Right kidney (tissue), 9 donors: ENCODE measurements at places on chromosomes 1 and 21.

GRCh38 chr1:1965546-1965945 lies 38.0 kb downstream of the CFAP74 start:
- no peak for DNase-seq

GRCh38 chr1:3380469-3380868 lies 74.0 kb upstream of the ARHGEF16 start:
- DNase-seq: peak; percentile 55

GRCh38 chr1:94351481-94351880 lies 66.7 kb upstream of the ABCD3 start:
- DNase-seq: no peak

DNA sequence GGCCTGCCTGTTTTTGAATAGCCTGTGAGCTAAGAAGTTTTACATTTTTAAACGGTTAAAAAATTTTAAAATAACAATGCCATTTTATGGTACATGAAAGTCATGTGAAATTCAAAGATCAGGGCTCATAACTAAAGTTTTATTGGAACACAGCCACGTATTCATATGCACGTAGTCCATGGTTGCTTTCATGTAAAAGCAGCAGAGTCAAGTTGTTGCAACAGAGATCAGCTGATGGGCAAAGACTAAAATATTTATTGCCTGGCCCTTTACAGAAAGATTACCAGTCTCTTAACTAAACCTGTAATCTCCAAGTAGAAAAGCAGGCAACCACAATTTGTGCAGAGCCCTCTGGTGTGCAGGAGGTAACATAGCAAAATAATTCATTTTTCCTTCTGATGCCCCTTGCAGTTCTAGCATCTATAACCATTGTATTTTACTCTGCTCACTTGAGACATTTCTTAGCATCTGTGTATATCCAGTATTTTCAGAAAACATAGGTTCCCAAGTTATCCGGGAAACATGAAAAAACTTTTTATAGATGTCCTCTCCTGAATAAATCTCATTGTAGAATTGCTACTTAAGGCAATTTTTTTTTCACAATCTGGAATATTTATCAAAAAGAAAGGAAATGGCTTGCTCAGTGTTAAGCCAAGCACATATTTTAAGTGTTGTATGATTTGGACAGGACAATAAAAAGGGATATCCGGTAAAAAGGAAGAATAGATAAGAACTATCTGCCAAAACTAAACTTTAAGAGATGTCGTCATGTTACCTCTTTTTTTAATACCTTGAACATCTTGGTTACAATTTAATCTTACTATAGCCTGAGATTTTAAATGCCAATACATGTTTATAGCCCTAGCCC lies 430.8 kb downstream of the PLPP3 start:
- no peak for DNase-seq

DNA sequence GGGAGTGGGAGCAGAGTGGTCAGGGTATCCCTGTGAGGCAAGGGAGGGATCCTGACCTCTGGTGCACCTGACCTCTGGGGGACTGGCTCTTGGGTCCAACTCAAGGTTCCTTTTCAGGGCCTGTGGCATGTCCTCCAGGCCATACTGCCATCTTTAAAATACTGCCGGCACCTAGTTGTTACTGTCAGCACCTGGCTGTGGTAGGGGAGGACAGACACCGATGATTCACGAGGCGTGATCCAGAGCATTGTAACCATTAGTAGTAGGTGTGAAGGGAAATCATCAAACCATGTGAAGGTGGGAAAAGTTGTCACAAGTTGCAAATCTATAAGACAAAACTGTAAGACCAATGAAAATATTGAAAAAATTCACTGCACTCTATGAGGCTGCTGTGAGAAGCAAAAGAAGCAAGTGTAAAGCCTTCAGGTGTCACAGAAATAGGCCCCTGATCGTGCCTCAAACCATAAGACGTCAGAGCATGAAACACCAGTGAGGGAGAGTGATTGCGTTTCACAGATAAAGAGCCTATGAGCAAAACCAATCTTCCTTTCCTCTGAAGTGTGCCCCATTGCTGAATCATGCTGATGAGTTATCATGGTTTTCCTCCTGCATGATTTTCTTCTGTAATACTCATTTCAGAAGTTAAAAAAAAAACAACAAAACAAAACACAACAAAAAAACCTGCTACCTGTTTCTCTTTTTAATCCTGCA lies 55.3 kb downstream of the CDC7 start:
- no peak for DNase-seq

DNA sequence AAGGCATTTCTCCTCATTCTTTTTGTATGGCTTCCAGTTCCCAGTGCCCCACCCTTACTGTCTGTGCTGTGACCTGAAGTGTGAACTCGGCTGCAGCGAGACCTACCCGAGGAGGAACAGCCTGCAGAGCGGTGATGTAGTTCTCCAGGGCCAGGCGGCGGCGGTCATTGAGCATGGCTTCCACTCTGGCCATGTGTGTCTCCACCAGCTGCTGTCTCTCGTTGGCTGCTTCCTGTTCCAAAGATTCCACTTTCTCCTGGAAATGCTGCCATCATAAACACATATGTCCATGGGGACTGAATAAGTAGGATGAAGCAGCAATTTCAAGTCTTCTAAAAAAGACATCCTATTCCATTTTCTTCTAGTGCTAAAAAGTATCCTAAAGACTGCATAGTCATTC lies 195.6 kb downstream of the APP start:
- no peak for DNase-seq

DNA sequence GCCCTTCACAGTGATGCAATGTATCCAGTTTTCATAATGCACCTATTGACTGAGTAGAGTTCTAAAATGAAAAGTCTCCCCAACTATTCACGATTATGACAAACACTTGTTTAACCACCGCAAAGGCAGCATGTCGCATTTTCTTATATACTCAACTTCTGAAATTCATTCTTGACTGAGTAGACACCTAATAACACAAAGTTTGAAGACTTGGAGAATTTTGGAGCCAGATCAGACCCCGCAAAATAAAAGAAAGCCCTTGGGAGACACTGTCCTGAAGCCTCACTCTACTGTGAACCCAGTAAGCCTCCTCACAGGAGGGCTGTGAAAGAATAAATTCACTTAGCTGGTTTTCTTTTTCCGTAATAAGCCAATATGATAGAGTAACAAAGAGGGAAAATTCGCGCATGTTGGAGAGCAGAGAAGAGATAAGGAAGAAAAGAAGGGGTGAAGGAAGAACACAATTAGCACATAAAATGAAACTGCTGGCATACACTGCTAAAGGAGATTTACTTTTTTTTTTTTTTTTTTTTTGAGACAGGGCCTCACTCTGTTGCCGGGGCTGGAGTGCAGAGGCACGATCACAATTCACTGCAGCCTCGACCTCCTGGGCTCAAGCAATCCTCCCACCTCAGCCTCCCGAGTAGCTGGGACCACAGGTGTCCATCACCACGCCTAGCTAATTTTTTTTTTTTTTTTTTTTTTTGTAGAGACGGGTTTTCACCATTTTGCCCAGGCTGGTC lies 492 bp upstream of the COLGALT2 start:
- no peak for DNase-seq

DNA sequence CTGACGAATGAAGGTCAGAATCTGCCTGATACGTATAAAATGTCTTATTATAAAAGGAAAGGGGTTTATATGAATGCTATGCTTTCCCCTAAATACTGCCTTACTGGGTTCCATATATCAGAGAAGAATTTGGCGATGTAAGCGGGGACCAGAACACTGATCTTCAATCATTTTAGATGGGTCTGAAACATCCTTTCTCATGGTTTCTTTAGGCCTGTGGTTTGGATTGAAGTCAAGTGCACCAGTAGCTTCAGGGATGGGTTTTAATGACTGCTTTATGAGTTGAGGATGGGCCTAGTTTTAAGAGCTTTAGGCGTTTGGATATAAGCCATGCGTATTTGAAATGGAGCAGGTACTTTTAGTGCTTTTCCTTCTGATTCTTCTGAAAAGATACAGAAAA lies 6.9 kb downstream of the FMN2 start:
- DNase-seq: no peak

GRCh38 chr21:38619992-38620479 lies 121.8 kb upstream of the ERG start:
- no peak for DNase-seq

DNA sequence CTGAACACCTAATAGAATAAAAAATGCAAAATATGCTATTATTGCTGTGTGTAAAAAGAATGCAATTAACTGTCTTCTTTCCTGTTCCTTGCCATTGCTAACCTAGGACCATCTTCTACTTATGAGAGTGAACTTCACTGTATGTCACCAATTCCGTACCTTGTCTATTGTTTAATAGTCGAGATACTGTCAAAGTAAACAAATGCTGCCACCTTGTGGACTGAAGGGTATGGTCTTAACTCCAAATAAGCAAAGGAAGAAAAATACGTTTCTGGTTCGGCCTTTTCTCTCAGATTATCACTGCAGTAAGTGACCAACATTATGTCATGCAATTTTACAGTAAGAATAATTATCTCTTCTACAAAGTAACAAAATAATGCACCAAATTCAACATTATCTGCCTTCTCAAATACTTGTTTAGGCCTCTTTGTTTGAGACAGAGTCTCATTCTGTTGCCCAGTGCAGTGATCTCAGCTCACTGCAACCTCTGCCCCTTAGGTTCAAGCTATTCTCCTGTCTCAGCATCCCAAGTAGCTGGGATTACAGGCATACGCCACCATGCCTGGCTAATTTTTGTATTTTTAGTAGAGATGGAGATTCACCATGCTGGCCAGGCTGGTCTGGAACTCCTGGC lies 133.4 kb downstream of the COP1 start:
- peak; percentile 20 for DNase-seq

DNA sequence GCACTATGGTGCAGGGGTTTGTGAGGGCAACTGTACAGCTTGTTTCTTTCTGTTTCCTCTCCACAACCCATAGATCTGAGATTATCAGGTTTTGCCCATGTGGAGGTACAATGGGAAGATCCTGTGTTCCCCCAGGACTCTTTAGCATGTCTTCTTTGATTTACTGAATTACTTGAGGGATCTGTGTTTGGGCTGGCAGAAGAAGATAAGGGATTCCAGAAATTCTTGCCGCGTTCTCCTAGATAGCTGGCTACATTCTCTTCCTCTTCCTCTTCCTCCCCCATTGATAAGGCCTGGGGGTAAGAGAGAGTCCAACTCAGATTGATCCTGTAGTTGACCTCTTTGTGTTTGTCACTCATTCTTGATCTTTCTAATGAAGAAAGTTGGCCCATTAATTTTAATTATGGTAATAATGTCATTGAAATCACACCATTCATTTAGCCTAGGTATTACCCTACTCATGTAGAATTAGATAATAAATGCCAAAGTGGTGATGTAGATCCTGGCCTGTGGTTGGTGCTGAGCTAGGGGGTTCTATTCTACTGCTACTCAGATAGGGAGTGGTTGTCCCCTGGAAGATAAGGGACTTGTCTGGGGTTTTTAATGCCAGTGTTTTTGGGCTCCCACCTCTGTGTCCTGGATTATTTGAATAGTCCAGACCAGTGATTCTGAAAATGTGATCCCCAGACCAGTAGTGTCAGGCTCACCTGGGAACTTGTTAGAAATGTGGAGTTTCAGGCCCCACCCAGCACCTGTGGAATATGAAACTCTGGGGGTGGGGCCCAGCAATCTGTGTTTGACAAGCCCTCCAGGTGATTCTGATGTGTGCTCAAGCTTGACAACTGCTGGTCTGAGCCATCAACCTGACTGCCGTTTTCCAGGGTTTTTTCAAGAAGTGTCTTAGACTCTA lies 122.2 kb downstream of the NOS1AP start:
- no peak for DNase-seq

GRCh38 chr1:226619031-226619430 lies 70.5 kb downstream of the STUM start:
- no peak for DNase-seq

GRCh38 chr1:64268653-64269557 lies 65.5 kb downstream of the UBE2U start:
- peak; percentile 59 for DNase-seq

- DNase-seq: no peak
Measured at GRCh38 chr1:235998812-235999211, 66.1 kb downstream of the NID1 start.

DNA sequence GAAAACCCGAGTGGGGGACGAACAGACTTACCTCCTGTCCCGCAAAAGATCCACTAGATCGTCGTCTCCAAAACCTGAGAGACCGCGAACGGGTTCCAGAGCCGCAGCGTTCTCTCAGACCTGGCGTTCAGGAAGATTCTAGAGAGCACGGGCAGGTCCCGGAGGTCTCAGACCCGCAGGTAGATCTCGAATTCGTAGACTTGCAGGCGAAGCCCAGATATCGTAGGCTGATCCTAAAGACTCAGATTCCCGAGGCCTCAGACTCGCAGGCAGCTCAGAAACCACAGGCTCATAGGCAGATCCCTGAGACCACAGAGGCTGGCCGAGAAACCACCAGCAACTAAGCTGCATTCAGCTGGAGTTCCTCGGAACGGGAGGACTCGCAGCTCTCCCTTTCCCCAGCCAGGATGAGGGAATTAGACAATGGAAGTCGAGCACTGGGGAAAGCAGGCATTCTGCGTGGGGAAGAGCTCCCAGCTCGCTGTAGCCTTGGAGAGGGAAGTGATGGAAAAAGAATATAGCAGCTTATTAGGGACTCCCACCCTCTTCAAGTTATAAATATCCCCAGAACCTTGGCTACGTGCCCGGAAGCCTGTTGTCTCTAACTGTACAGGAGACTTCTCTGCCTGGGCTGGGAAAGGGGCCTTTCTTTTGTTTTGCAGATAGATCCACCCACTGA lies at the start of gene ZNF436:
ZNF436 (minus strand) TSS at position 502 of the 679 bp plus-strand sequence. CDS start 1,831 bp downstream, outside the sequence.
- peak; percentile 78 for DNase-seq

GRCh38 chr1:156513185-156513584 lies 12.6 kb upstream of the MEF2D start:
- no peak for DNase-seq

- DNase-seq: no peak
Measured at GRCh38 chr1:205357567-205357966, 845 bp upstream of the KLHDC8A start.

DNA sequence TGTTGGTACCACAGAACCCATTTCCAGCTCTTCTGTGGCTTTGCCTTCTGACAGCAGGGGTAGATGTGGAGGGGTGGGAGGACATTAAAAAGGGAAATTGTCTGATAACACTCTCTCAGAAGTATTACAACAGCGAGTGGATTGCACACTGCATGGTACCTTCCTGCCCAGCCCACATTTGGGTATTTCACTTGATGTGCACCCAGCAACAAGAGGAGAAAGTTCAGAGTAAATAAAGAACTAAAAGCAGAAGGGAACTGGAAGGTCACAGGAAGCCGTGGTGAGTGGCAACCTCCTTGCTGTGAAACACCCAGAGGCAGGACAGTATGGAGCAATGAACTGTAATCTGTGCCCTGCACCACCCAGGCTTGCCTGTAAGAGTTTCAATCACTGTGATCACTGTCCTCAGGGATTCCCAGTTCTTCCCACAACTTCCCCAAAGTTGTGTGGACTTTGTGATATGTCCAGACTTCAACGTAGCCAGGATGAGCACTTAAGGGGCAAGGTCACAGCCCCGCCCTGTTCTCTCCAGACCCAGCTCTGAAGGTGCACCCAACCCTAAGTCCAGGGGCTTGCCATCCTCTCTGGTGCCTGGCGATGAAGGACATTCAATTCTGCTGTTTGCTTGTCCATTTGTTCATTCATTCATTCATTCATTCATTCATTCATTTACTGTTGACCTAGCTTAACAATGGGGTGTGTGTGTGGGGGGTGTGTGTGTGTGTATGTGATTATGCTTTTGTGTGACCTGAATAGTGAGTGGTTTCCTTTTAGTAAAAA lies 18.7 kb upstream of the F5 start:
- DNase-seq: no peak

GRCh38 chr1:116147114-116147510 lies 35.9 kb downstream of the MAB21L3 start:
- no peak for DNase-seq

GRCh38 chr1:204125759-204126351 lies 26.0 kb downstream of the ETNK2 start:
- no peak for DNase-seq

GRCh38 chr1:226674892-226675714 lies 64.0 kb downstream of the ITPKB start:
- DNase-seq: no peak

GRCh38 chr1:223177681-223178080 lies 34.6 kb upstream of the TLR5 start:
- no peak for DNase-seq
